ENCODE measurements at places on chromosomes 1 and 21. TPM values are rescaled to one million over a fixed set of nuclear protein-coding genes. Genes with fewer than 3 reads are reported as not detected.

DNA sequence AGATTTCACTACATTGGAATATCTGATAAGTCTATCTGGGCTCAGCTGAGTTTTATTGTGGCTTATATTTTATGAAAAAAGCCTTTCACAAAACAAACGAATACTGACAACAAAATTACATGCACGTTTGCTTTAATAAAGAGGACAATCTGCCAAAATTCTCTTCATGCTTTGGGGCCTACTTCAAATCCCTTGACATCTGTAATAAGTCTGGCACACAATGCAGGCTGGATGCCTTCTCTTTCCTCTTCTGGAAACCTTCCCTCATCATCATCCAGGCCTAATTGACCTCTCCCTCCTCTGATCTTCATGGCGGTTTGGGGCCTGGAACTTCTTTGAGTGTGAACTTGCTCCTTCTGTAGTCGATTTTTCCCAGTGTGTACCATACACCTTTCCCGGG lies 70.3 kb downstream of the MAP10 start:
- H3K27ac ChIP-seq: no peak overlapping the region
- no peak for DNase-seq
- H3K36me3 ChIP-seq: no peaks in the 10 kb centered on the region
- no peaks in the 10 kb centered on the region for H3K27me3 ChIP-seq
- peaks cover 4% of the 10 kb centered on the region for H3K4me1 ChIP-seq
- no peak overlapping the region for H3K4me3 ChIP-seq

- H3K27ac ChIP-seq: no peak overlapping the region
- no peaks in the 10 kb centered on the region for H3K4me1 ChIP-seq
- no peak overlapping the region for H3K4me3 ChIP-seq
- peak; percentile 81 for DNase-seq
- H3K27me3 ChIP-seq: peaks cover 2% of the 10 kb centered on the region
- H3K36me3 ChIP-seq: no peaks in the 10 kb centered on the region
These were observed 8.1 kb upstream of the TADA1 start for GRCh38 chr1:166884040-166884642.

DNA sequence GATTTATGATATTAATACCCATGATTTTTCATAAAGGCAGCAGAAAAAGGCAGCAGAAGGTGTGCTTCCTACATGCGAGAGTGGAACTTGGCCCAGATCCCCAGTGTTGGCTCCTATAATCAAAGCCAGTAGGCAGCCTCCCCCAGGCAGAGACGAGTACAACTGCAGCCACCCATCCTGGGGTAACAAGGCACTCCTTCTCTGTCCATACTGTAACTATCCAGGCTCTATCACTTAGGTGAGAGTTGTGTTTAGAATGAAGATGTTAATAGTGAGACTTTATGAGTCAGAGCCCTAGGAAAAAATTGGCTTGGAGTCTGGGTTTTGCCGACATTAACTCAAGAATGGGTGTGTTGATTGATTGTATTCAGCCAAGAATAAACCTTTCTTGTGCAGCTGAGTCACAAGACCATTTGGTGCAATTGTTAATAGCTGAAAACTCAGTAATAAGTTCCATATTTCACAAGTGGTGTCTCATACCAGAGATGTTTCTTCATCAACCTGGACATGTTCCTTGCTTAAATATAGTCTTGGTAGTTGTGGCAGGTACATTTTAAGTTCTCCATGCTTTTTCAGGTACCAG lies 322.3 kb downstream of the DUSP10 start:
- no peak for DNase-seq
- H3K27me3 ChIP-seq: no peaks in the 10 kb centered on the region
- no peaks in the 10 kb centered on the region for H3K4me1 ChIP-seq

DNA sequence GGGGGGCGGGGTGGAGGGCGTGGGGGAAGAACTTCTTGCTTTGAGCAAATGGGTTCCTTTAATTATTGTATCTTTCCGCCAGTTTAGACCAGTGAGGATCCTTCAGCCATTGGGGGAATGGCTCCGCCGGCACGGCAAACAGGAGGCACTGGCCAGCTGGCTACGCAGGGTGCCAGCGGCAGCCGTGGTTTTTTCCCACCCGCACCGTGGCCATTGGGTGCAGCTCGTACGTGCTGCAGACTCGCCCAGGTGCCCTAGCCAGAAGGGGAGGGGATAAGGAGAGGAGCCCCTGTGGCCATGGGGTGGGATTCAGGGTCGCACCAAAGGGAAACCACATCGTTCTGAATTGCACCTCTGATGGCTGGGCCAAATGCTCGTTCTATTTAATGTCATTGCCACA lies 65.6 kb downstream of the RGSL1 start:
- peaks cover 2% of the 10 kb centered on the region for H3K27me3 ChIP-seq
- H3K4me3 ChIP-seq: no peak overlapping the region
- no peaks in the 10 kb centered on the region for H3K4me1 ChIP-seq
- no peak for DNase-seq
- peaks cover 26% of the 10 kb centered on the region for H3K36me3 ChIP-seq

The SLAMF8 gene
- not detected for total RNA-seq

The KLF17 gene
- total RNA-seq: 10.9 TPM

The SHISA4 gene
- 2.9 TPM for total RNA-seq

The PBXIP1 gene
- 29.9 TPM for total RNA-seq
